Lower lobe of right lung (tissue), 2 donors: ENCODE measurements at places on chromosomes 4 and X. TPM values are rescaled to one million over a fixed set of nuclear protein-coding genes. Genes with fewer than 3 reads are reported as not detected.

DNA sequence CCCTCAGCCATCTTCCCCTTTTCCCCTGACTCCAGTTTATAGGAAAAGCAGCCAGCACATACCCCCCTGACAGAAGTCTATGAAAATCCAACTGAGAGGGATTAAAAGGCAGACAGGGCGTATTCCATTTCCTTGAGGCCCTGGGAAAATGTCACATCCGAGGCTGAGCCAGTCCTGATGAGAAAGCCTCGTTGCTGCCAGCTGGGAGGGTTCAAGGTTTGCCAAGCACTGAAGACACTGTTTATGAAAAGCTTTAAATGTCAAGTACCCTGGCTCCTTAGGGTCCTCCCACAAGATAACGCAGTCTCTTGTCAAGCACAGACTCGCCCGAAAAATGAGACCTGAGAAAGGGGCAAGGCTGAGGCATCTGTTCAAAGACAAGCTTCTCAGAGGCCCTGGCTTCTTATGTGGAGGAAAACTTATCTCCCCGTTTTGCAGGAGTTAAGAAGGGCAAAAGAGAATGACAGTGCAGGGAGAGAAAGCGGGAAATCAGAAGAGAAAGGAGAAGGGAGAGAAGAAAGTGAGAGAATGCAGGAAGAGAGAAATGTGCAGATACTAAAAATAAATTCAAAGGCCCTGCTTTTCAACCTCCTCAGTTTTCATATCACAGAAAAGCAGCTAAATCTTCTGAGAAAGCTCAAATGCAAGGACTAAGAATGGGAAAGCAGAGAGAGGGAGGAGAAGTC is 44.7 kb downstream of the SCD5 start:
- H3K36me3 ChIP-seq, result no peaks in the 10 kb centered on the region
- no peak overlapping the region for H3K4me3 ChIP-seq
- no peak for DNase-seq
- peaks cover 10% of the 10 kb centered on the region for H3K4me1 ChIP-seq

DNA sequence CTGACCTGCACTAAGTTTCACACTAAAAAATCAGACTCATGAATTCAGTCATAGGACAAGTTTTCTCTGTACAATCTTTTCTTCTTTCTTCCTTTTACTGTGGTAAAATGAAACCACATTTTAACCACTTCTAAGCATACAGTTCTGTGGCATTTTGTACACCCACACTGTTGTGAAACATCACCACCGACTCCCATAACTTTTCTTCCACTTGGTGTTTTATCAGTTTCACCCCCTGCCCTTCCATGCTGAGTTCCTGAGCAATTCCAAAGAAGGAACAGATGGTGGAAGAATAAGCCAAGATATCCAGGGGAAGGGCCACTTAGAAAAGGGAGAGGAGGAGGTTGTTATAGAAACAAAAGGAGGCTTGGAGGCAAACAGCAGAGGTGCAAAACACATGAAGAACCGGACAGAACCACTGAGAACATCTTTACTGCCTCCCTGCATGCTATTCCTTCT is 22.6 kb downstream of the SLC25A4 start:
- no peak for DNase-seq
- no peak overlapping the region for H3K27ac ChIP-seq
- peaks cover 56% of the 10 kb centered on the region for H3K36me3 ChIP-seq

DNA sequence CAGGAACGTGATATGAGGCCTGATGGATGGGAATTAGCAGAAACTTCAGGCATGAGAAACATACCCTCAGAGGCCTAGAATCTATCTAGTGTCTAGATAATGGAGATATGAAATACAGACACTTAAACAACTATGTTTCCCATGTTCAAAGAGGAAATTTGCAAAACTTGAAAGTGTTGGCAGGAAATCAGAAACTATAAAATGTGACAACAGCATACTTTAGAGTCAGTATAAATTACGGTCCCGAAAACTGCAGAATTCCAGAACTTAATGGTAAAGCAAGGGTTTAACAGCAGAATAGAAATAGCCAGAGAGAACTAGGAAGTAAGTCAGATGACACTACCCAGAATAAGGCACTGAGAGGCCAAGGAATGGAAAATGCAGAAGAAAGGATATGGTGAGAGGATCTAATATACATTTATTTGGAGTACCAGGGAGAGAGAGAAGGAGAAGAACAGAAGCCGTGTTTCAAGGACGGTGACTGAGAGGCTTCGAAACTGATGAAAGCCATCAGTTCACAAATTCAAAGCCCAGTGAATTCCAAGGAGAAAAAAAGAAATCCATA is 7.4 kb downstream of the HTT-AS start:
- DNase-seq, result no peak
- H3K4me1 ChIP-seq, result no peaks in the 10 kb centered on the region
- H3K27ac ChIP-seq, result no peak overlapping the region
- no peaks in the 10 kb centered on the region for H3K36me3 ChIP-seq
- H3K4me3 ChIP-seq, result no peak overlapping the region

DNA sequence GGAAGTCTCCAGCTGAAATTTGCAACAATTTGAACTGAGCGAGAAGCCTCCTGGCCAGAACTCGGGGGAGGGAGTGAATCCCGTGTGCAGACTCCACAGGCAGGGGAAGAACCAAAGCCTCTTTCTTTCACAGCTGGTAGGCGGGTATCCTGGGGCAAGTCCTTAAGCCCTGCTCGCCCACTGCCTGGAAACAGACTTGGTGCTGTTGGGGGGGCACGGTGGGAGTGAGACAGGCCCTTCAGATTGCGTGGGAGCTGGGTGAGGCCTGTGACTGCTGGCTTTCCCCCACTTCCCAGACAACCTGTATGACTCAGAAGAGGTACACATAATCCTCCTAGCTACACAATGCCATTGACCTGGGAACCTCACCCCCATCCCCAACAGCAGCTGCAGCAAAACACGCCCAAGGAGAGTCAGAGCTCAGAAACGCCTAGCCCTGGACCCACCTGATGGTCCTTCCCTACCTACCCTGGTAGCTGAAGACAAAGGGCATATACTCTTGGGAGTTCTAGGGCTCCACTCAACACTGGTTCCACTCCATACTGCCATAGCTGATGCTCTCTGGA is 22.4 kb upstream of the RLIM start:
- no peak overlapping the region for H3K27ac ChIP-seq
- H3K27me3 ChIP-seq, result no peaks in the 10 kb centered on the region
- no peaks in the 10 kb centered on the region for H3K36me3 ChIP-seq
- H3K4me1 ChIP-seq, result no peaks in the 10 kb centered on the region
- DNase-seq, result no peak

DNA sequence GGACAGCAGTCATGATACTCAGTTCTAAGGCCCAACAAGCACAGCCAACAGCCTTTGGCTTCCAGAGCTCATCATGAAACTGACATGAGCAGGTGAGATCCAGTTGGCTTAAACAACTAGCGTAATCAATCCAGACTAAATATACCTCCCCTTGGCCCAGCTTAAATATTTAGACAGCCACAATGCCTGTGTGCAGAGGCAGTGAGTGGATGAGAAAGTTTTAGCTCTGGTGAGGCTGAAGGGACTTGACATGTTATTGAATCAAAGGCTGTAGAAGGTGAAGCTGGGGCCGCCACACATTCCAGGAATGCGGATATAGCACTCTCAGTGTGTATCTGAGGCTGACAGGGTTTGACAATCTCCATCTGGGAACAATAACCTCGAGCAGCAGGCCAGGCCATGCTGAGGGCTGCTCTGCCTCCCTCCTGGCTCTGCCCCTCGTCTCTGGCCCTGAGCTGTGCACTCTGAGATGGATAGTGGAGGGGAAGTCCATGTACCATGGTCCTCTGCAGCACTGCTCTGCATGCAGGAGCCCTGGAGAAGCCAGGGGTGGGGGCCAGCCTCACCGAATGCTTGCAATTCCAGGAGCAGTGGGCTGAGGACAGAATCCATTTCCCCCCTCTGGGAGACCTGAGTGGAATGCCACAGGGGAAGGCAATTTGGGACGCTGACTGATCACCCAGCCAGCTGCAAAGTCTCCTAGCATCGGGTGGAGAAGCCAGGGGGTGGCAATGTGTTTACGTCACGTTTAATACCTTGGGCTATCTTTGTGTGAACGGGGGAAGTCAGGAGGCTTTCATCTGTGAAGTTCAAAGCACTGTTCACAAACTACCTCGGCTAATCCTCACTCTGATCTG is 37.3 kb upstream of the RASL11B start:
- no peak overlapping the region for H3K27ac ChIP-seq
- DNase-seq, result peak; percentile 48
- H3K4me3 ChIP-seq, result no peak overlapping the region
- H3K36me3 ChIP-seq, result no peaks in the 10 kb centered on the region
- no peaks in the 10 kb centered on the region for H3K27me3 ChIP-seq

The PABPC5 gene
- 1.6 TPM for total RNA-seq

The UCP1 gene
- total RNA-seq, result not detected

The CXCL10 gene
- 3.3 TPM for total RNA-seq

The GIMD1 gene
- not detected for total RNA-seq
